ENCODE measurements at places on chromosomes 4 and X. TPM values are rescaled to one million over a fixed set of nuclear protein-coding genes. Genes with fewer than 3 reads are reported as not detected.
A peak's percentile ranks its signal among the peaks of the same experiment; 100 is the strongest.

DNA sequence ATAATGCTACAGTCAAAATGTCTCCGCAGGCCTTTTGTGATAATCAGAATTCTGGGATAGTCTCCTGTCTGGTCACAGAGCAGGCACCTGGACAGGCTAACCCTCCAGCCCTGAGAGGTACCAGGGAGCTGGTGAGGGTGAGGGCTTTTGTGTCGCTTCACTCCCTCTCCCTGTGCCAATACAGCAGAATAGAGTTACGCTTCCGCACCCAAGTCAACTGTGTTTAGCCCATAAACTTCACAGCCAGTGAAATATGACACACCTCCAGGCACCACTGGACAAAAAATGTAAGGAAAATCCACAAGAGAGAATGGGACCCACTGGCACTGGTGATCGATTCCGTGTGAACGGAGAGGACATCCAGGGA lies 1.3 kb downstream of the GAK start:
- no peak overlapping the region for H3K27ac ChIP-seq
- peaks cover 1% of the 10 kb centered on the region for H3K36me3 ChIP-seq
- no peak for DNase-seq
- H3K4me1 ChIP-seq: peaks cover 48% of the 10 kb centered on the region

DNA sequence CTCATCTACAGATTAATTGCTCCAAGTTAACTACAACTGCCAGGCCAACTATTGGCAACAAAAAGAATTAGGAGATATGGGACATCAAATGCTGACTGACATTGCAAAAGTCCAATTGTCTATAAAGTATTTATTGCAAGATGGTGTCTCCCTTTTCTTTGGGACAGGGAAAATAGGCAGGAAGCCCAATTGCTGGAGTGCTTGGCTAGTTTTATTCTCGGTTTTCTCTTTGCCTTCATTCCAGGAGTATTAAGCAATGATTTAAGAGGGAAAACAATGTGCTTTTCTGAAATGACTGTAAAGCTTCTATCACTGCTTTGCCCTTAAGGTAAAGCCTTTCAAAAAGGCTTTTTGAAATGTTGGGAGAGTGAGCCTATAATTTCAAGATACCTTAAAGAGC lies 62.8 kb upstream of the DIAPH2 start:
- H3K4me3 ChIP-seq: no peak overlapping the region
- H3K27me3 ChIP-seq: no peaks in the 10 kb centered on the region
- H3K27ac ChIP-seq: no peak overlapping the region
- no peak for DNase-seq

DNA sequence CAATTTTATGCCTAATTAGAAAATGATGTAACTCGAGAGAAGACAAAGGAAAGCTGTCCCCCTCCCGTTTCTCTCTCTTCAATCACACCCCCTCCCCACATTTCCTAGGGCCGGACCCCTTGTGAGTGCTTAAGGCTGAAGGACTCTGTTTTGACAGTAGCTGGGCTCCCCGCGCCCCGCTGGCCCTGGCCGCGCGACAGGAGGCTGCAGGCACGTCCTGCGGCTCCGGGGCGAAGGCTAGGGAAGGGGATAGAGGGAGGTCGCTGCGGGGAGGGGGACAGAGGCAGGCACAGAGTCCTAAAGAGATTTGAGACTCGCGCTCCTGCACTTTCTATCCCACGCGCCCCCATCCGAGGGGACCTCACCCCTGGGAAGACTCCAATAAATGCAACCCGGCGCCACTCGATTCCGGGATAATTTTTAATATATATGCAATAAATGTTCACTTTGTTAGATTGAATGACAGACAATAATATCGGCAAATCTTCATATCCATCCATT lies 56.2 kb upstream of the TMEM33 start:
- no peak overlapping the region for H3K4me3 ChIP-seq
- DNase-seq: no peak
- H3K4me1 ChIP-seq: peaks cover 17% of the 10 kb centered on the region
- no peaks in the 10 kb centered on the region for H3K36me3 ChIP-seq
- no peak overlapping the region for H3K27ac ChIP-seq

DNA sequence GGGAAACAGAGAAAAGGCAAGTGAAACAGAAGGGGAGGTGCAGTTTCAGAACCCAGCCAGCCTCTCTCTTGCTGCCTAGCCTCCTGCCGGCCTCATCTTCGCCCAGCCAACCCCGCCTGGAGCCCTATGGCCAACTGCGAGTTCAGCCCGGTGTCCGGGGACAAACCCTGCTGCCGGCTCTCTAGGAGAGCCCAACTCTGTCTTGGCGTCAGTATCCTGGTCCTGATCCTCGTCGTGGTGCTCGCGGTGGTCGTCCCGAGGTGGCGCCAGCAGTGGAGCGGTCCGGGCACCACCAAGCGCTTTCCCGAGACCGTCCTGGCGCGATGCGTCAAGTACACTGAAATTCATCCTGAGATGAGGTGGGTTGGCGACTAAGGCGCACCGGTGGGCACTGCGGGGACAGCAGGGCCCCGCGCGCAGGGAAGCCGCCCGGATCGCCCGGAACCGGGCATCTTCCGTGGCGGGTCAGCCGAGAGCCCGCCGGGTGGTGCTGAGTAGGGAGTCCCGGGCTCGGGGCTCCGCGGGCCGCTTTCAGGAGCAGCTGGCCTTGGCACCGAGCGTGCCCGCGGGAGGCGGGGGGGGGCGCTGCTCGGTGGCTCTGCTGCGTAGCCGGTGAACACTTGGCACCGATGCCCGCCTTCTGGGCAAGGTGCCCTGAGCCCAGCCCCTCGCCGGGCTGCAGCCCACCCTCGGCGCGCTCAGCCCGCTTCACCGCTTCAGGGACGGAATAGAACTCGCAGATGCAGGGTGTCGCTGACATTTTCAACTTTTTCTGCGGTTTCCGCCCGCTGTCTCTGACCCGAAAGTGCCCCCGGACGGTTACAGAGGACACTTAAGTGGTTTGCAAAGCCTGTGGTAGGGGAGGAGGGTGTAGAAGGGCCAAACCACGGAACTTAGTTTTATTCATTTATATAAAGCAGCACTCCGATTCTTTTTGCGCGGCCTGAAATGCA lies at the start of gene CD38:
Gene CD38, plus strand, starts transcription at position 40 of the 953 bp plus-strand sequence. Its CDS starts 87 bp downstream, at position 127.
- peaks cover 6% of the 10 kb centered on the region for H3K27me3 ChIP-seq
- H3K27ac ChIP-seq: peak within 1 kb of the TSS; percentile 88
- H3K4me1 ChIP-seq: peaks cover 63% of the 10 kb centered on the region
- H3K4me3 ChIP-seq: peak within 1 kb of the TSS; percentile 87

DNA sequence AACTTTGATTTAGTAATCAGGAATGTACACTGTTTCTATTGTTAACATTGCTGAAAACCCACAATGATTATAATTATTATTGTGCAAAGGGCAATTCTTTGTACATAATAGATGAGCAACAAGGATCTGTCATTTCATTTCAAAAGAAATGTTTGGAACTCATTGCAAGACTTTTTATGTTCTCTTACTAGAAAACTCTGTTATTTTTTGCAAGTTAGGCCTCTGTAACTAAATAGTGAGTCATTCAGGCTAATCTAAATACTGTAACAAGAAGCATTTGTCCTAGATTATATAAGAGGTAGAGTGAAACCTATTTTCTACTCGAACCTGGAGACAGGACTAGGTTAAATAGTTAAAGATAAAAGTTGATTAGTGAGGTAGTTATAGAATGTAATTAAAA lies 93.2 kb upstream of the FAM47B start:
- H3K4me3 ChIP-seq: no peak overlapping the region
- H3K27me3 ChIP-seq: no peaks in the 10 kb centered on the region
- H3K27ac ChIP-seq: no peak overlapping the region
- DNase-seq: no peak
- H3K36me3 ChIP-seq: no peaks in the 10 kb centered on the region

DNA sequence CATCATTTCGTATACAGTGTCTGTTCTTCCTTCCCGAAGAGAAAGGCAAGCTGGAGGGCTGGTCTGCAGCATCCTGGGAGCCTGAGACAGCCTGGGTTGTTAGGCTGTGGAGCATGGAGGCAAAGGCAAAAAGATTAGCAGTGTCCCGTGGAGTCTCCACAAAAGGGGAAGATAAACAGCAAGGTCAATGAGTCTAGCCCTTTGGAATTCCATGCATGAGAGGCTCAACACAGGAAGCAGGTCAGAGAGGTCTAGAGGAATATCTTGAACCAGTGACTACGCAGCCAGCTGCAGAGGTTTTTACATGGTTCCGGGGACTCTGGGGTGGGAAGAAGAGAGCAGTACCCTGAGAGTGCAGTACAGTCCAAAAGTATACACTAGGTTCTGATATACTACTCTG lies 12.2 kb upstream of the MCF2 start:
- H3K4me3 ChIP-seq: no peak overlapping the region
- H3K27ac ChIP-seq: no peak overlapping the region
- no peaks in the 10 kb centered on the region for H3K27me3 ChIP-seq
- no peak for DNase-seq
- H3K36me3 ChIP-seq: peaks cover 2% of the 10 kb centered on the region
- H3K4me1 ChIP-seq: no peaks in the 10 kb centered on the region

Gene HHIP
- not detected for total RNA-seq

Gene TAB3
- 13.6 TPM for total RNA-seq

DNA sequence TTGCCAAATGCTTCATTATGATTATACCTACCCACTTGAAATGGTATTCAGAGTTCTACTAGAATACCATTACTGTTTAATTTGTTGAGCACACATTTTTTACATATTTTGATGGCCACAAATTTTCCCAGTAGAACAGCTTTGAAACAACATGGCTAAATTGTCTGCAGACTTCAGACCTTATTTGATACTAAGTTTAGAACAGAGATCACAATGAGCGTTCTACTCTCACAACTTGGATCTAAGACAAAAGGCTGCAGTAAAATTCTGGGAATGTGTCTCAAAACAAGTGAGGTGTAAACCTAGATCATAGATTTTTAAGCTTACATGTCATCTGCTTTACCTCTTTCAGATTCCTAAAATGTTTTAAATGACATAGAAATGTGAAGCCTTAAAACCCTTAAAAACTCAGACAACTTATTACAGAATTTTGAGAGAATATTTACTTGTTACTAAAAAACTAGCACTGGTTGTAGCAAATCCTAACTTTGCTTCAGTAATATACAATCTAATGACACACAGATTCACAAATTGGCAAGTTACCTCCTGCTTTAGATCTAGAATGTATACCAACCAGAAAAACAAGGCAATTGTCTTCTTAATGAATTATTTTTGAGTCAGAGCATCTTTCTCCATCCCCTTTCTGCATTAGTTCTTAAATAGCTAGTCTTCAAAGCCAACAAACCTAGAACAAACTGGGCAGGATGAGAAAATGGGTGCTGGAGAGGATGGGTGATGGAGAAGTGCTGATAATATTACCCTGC lies 243.3 kb downstream of the SLC7A11 start:
- H3K4me3 ChIP-seq: no peak overlapping the region
- H3K4me1 ChIP-seq: no peaks in the 10 kb centered on the region
- no peaks in the 10 kb centered on the region for H3K27me3 ChIP-seq
- no peak for DNase-seq

Gene NXF2B
- total RNA-seq: not detected

DNA sequence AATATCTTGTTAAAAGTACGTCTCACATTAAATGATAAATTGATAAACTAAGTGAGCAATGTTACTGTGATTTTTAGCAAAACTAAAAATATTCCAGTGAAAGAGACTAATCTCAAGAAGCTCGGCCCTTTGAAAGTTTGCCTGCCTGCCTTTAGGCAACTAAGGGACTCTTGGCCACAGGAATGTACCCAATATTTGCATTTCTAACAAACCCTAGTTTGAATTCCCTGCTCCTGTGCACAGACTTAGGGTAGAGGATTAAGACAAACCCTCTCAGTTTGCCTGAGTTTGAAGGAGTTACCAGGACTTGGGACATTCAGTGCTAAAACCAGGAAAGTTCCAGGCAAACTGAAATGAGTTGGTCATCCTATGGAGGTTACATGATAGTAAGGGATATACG lies 157.1 kb downstream of the SCFD2 start:
- DNase-seq: no peak
- peaks cover 18% of the 10 kb centered on the region for H3K36me3 ChIP-seq
- H3K4me1 ChIP-seq: no peaks in the 10 kb centered on the region
- H3K27ac ChIP-seq: no peak overlapping the region

GRCh38 chrX:109793191-109793590 lies 60.1 kb upstream of the ACSL4 start:
- no peaks in the 10 kb centered on the region for H3K27me3 ChIP-seq
- no peaks in the 10 kb centered on the region for H3K4me1 ChIP-seq
- no peak overlapping the region for H3K4me3 ChIP-seq
- DNase-seq: no peak
- no peak overlapping the region for H3K27ac ChIP-seq

GRCh38 chr4:123812066-123812390 lies 415.4 kb downstream of the SPRY1 start:
- H3K4me3 ChIP-seq: no peak overlapping the region
- H3K27me3 ChIP-seq: peaks cover 2% of the 10 kb centered on the region
- no peaks in the 10 kb centered on the region for H3K36me3 ChIP-seq
- H3K4me1 ChIP-seq: no peaks in the 10 kb centered on the region

Gene PCSK1N
- total RNA-seq: 1.7 TPM

DNA sequence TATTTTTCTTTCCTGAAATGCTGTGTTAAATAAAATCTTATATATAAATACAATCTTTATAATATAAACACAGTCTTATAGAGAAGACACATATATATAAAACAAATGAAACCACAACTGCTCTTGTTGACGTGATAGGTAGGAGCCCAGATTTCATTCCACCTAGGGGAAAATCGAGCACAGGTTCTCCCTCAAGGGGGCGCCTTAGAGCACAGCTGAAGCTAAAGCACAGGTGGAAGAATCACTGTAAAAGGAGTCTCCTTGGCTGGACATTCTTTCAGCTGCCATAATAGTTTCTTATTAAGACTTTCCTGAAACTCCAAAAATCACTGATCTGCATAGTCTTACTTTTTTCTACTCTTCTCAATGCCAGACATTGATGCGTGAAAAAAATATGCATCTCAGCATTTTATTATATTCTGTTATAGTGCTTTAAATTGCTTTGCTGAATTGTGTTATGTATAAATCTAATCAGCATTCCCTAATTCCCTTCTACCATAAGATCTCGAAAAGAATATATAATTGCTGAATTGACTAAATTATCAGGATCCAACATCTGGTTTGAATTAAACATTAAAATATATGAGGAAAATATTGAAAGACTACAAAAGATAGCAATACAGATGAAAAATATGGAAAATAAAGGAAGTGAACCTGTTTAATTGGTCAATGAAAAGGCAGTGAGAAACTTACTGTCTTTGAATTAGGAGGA lies 25.5 kb upstream of the RXFP1 start:
- no peak overlapping the region for H3K27ac ChIP-seq
- H3K4me3 ChIP-seq: no peak overlapping the region
- peaks cover 11% of the 10 kb centered on the region for H3K27me3 ChIP-seq
- DNase-seq: peak; percentile 71
- no peaks in the 10 kb centered on the region for H3K4me1 ChIP-seq

DNA sequence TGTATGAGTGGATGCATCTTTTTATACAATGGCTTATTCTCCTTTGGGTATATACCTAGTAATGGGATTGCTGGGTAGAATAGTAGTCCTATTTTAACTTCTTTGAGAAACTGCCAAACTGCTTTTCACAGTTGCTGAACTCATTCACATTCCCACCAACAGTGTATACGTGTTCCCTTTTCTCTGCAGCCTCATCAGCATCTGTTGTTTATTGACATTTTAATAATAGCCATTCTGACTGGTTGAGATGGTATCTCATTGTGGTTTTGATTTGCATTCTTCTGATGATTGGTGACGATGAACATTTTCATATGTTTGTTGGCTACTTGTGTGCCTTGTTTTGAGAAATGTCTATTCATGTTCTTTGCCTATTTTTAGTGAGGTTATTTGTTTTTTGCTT lies 687.0 kb upstream of the EPHA5 start:
- H3K4me1 ChIP-seq: no peaks in the 10 kb centered on the region
- H3K27ac ChIP-seq: no peak overlapping the region
- no peak for DNase-seq

Gene SLC49A3
- total RNA-seq: not detected

Data from activated naive CD4-positive, alpha-beta T cell treated with anti-CD3 and anti-CD28 coated beads for 36 hours (primary cell).